ENCODE measurements at places on chromosomes 7 and 10. TPM values are rescaled to one million over a fixed set of nuclear protein-coding genes. Genes with fewer than 3 reads are reported as not detected.

DNA sequence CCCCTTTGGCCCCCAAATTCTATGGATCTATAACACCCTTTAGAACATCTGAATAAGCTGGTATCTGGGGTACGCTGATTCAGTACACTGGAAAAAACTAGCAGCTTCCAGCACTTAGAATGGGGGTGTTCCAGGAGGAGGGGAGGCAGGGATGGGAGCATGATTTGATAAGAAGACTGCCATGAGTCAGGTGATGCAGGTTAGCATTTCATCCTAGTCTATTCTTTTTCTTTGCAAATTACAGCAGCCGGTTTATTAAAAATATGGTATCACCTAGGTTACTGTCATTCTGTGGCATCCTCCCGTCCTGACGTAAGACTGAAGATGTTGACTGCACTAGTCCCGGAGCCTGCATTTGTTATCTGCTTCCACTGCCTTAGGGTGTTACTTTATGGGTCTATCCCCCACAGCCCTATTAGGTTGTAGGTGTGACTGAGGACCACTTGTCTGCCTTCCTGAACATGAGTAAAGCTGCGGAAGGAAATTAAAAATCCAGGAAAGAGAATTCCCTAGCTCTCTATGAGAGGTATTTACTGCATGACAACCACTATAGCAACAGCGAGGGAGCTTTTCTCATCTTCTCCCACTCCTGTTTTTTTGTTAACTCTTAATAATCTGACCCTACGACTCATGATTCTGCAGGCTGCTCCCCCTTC lies 1.9 kb downstream of the HTR5A start:
- DNase-seq, result no peak
- no peaks in the 10 kb centered on the region for H3K36me3 ChIP-seq
- no peak overlapping the region for H3K27ac ChIP-seq
- H3K4me1 ChIP-seq, result no peaks in the 10 kb centered on the region
- H3K27me3 ChIP-seq, result peaks cover 71% of the 10 kb centered on the region

- peaks cover 2% of the 10 kb centered on the region for H3K27me3 ChIP-seq
- H3K36me3 ChIP-seq, result no peaks in the 10 kb centered on the region
- DNase-seq, result no peak
- no peaks in the 10 kb centered on the region for H3K4me1 ChIP-seq
Measured at GRCh38 chr10:29372920-29373319, 84.0 kb downstream of the LYZL1 start.

GRCh38 chr7:26153823-26154783 lies 2.1 kb downstream of the NFE2L3 start:
- H3K4me3 ChIP-seq, result peak overlapping the region; percentile 77
- no peaks in the 10 kb centered on the region for H3K27me3 ChIP-seq
- peaks cover 52% of the 10 kb centered on the region for H3K4me1 ChIP-seq
- peak overlapping the region; percentile 96 for H3K27ac ChIP-seq
- peaks cover 4% of the 10 kb centered on the region for H3K36me3 ChIP-seq
- peak; percentile 90 for DNase-seq

GRCh38 chr7:43758822-43759683 lies 573 bp downstream of the BLVRA start:
- no peaks in the 10 kb centered on the region for H3K27me3 ChIP-seq
- no peaks in the 10 kb centered on the region for H3K36me3 ChIP-seq
- no peak for DNase-seq
- H3K27ac ChIP-seq, result no peak overlapping the region

DNA sequence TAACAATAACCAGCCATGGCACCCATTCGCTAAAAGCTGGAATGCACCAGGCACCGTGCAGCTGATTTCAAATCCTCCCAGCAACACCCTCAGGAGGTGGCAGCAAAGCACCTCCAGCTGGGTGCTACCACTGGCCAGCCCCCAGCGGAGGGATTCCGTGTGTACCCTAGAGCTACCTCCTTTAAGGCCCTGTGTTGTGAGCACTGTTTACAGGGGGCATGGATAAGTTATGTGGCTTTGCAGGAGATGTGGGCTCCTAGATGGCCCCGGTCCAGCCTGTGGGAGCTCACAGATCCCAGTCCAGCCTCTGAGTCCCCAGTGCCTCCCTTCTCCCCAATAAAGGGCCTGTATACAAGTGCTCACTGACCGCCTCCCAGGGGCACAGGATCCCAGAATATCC lies 27.1 kb downstream of the TNRC18 start:
- DNase-seq, result peak; percentile 63
- peaks cover 18% of the 10 kb centered on the region for H3K4me1 ChIP-seq
- H3K27me3 ChIP-seq, result no peaks in the 10 kb centered on the region
- H3K36me3 ChIP-seq, result peaks cover 23% of the 10 kb centered on the region

- no peaks in the 10 kb centered on the region for H3K36me3 ChIP-seq
- no peaks in the 10 kb centered on the region for H3K4me1 ChIP-seq
- no peaks in the 10 kb centered on the region for H3K27me3 ChIP-seq
- DNase-seq, result no peak
Measured at GRCh38 chr10:24502006-24502405, 221.7 kb downstream of the ARHGAP21 start.

DNA sequence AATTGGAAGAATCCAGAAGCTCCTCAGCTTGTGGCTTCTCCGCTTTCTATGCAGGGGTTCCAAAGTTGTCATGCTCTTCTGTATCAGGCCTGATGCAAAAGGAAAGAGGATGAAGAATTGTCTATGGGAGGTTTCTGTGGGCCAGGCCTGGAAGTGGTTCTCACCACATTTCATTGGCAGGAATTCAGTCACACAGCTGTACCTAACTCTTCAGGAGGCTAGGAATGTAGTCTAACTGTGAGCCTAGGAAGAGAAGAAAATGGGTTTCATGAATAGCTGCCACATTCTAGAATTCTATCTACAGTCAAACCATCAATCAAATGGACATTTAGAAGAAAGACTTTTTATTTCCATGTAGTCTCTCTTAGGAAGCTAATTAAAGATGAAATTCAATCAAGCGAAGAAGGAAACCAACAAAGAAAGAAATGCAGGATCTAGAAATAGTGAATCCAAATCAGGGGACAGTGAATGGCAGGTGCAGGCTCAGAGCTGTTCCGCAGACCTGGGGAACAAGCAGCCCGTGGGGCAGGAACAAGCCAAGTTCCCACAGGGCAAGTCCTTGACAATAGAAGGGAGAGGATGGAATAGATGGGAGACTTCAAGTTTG lies 25.4 kb upstream of the USP6NL start:
- no peak for DNase-seq
- no peaks in the 10 kb centered on the region for H3K36me3 ChIP-seq
- H3K27me3 ChIP-seq, result no peaks in the 10 kb centered on the region

GRCh38 chr10:904403-904802 lies 27.1 kb downstream of the LARP4B start:
- no peaks in the 10 kb centered on the region for H3K36me3 ChIP-seq
- H3K27me3 ChIP-seq, result no peaks in the 10 kb centered on the region
- no peaks in the 10 kb centered on the region for H3K4me1 ChIP-seq
- no peak overlapping the region for H3K4me3 ChIP-seq
- H3K27ac ChIP-seq, result no peak overlapping the region

GRCh38 chr7:47518827-47519226 lies 63.1 kb downstream of the TNS3 start:
- peaks cover 72% of the 10 kb centered on the region for H3K36me3 ChIP-seq
- DNase-seq, result no peak
- H3K27me3 ChIP-seq, result no peaks in the 10 kb centered on the region
- peaks cover 16% of the 10 kb centered on the region for H3K4me1 ChIP-seq

GRCh38 chr7:48251766-48252165 lies 80.5 kb downstream of the ABCA13 start:
- no peak overlapping the region for H3K27ac ChIP-seq
- H3K4me3 ChIP-seq, result no peak overlapping the region
- no peaks in the 10 kb centered on the region for H3K4me1 ChIP-seq
- H3K36me3 ChIP-seq, result no peaks in the 10 kb centered on the region
- peaks cover 9% of the 10 kb centered on the region for H3K27me3 ChIP-seq

GRCh38 chr7:94906065-94906851 lies 1.1 kb upstream of the PPP1R9A start:
- no peak for DNase-seq
- no peaks in the 10 kb centered on the region for H3K27me3 ChIP-seq
- no peak overlapping the region for H3K27ac ChIP-seq
- peaks cover 11% of the 10 kb centered on the region for H3K4me1 ChIP-seq
- H3K36me3 ChIP-seq, result no peaks in the 10 kb centered on the region
- H3K4me3 ChIP-seq, result no peak overlapping the region

GRCh38 chr7:79159040-79159664 lies 294.3 kb downstream of the MAGI2 start:
- no peaks in the 10 kb centered on the region for H3K4me1 ChIP-seq
- H3K36me3 ChIP-seq, result no peaks in the 10 kb centered on the region
- H3K27me3 ChIP-seq, result no peaks in the 10 kb centered on the region

- peaks cover 21% of the 10 kb centered on the region for H3K27me3 ChIP-seq
- H3K27ac ChIP-seq, result no peak overlapping the region
- no peak overlapping the region for H3K4me3 ChIP-seq
- no peaks in the 10 kb centered on the region for H3K36me3 ChIP-seq
Measured at GRCh38 chr10:132834311-132834761, 48.4 kb upstream of the NKX6-2 start.

DNA sequence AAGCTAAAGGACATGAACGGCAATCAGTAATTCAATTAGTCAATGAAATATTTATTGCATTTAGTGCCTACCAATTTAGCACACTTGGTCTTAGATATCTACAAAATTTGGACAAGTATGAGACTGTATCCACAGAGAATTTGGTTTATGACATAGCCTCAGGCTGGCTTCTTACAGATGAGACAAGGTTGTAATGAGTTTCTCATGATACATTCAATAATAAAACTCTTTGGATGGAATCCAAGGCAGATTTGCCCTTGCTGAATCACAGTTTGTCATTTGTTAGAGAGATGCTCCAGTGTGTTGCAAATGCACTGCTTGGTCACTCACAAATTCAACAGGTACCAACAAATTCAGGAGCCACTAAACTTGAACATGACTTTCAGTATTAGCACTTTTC lies 162.5 kb downstream of the GPR37 start:
- no peaks in the 10 kb centered on the region for H3K27me3 ChIP-seq
- no peak overlapping the region for H3K27ac ChIP-seq
- H3K4me3 ChIP-seq, result no peak overlapping the region
- H3K4me1 ChIP-seq, result no peaks in the 10 kb centered on the region

DNA sequence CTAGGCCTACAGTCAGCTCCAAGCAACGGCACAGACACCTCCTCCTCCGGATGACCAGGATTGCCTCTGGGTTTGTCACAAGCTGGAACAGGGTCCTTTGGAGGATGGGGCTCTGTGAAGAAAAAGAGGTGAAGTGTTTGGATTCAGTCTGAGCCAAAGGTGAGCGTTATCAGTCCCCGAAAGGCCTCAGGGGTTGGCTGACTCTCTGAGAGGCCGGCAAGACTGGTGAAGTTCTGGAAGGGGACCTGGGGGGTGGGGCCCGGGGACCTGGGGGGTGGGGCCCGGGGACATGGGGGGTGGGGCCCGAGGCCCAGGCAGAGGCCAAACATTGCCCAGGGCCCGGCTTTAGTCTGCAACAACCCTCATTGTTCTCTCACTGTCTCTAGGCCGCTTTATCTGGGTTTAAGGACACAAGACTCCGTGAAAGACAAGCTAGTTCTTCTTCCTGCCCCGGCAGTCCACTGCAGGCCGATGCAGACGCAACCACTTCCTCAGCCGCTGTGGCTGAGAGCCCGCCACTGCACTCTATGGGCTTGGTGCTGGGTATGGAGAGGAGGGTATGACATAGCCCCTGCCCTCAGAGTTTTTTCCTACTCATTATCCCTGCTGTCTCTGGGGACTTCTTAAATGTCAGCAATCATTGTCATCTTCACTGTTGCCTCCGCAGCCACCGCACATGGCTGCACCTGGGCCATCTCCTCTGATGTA lies 27.4 kb upstream of the PSAP start:
- peak; percentile 28 for DNase-seq
- H3K4me3 ChIP-seq, result no peak overlapping the region
- H3K27ac ChIP-seq, result no peak overlapping the region

DNA sequence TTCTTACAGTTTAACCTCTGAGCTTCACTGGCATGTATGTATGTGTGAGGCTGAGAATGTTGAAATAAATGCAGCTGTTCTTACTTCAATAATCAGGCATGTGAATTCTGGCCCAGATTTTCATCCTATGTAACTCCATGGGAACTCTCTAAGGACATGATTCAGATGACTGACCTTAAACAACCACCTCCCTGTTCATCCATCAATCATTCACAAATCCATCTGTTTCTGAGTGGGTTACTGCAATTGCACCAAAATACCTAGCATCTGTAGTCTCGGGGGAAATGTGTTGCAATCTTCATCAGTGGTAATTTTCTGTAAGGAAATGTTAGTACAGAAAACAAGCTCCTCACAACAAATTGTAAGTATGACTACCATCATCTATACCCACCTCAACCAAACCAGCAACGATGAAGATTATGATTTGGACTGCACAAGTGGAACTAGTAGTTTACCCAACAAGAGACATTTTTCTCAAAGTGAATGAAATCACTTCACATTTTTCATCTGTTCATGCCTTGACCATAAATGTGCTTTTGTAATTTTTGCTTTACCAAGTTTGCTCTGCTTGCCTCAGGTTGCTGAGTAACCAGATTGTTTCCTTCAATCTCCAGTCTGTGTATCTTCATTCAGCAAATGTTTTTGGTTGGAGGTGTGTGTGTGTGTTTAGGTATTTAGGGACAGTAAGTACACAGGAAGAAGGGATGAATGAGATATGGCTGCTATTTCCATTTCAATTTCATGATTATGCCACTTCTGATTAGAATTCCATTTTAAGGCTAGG lies 65.7 kb upstream of the FZD8 start:
- H3K27me3 ChIP-seq, result peaks cover 23% of the 10 kb centered on the region
- H3K4me3 ChIP-seq, result no peak overlapping the region
- no peak for DNase-seq
- no peak overlapping the region for H3K27ac ChIP-seq

GRCh38 chr10:97149079-97149531 lies 36.7 kb downstream of the SLIT1 start:
- H3K36me3 ChIP-seq, result no peaks in the 10 kb centered on the region
- H3K27me3 ChIP-seq, result peaks cover 54% of the 10 kb centered on the region
- H3K4me1 ChIP-seq, result no peaks in the 10 kb centered on the region
- no peak overlapping the region for H3K4me3 ChIP-seq
- no peak for DNase-seq

The ACSM6 gene
- not detected for total RNA-seq

The CALY gene
- not detected for total RNA-seq

The FAM25A gene
- 11.4 TPM for total RNA-seq

The MKX gene
- total RNA-seq, result not detected

The OR2A5 gene
- total RNA-seq, result not detected

The NPS gene
- total RNA-seq, result not detected

The RASA4 gene
- total RNA-seq, result 25.5 TPM

The AGAP6 gene
- 16.0 TPM for total RNA-seq

The ASZ1 gene
- not detected for total RNA-seq

The DIP2C gene
- 1.1 TPM for total RNA-seq

The SPAM1 gene
- total RNA-seq, result not detected

The DDX56 gene
- total RNA-seq, result 113 TPM

The PTER gene
- 20.6 TPM for total RNA-seq

The ZNF425 gene
- 5.2 TPM for total RNA-seq

Measured in PC-9 (cell line).